Left renal pelvis (tissue), 4 donors: ENCODE measurements at places on chromosomes 4 and X.

GRCh38 chr4:134727696-134728095 is 526.1 kb upstream of the PABPC4L start:
- DNase-seq = no peak

GRCh38 chr4:152640058-152640921 is 39.5 kb downstream of the TMEM154 start:
- DNase-seq = peak; percentile 17

- no peak for DNase-seq
Observed at GRCh38 chr4:182582245-182582644, 334.9 kb downstream of the DCTD start.

DNA sequence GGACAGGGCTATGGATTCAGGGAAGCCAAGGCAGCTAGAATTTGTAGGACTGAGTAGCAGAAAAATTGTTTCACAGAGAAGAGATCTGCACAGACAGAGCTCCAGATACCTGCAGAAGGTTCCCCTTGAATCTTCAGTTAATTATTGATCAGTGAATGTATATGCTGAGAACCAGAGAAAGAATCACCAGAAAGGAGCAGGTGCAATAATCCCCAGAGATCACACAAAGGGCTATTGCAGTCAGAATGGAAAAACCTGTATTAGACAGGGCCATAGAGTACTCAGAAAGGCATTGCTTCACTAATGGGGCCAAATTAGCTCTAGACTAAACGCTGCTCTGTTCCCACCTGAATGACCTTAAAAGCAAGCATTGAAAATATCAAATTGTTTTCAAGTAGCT is 35.5 kb upstream of the SMAD1 start:
- no peak for DNase-seq

DNA sequence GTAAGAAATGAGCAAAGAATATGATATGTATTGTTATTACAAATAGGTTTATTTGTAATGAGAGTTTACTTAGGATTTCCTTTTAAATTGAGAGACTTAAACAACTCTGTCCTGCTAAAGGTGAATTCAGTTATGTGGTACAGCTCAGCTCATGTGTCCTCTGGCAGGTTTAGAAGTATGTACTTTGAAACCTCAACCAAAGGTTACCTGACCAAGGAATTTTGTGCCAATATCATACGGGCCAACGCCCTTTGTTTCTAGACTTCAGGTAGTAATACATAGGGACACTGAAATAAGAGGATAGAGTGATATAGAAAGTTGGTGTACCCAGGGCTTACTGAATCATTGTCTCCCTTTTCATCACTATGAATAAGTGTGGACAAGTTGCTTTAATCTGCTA is 25.7 kb downstream of the SLAIN2 start:
- no peak for DNase-seq

DNA sequence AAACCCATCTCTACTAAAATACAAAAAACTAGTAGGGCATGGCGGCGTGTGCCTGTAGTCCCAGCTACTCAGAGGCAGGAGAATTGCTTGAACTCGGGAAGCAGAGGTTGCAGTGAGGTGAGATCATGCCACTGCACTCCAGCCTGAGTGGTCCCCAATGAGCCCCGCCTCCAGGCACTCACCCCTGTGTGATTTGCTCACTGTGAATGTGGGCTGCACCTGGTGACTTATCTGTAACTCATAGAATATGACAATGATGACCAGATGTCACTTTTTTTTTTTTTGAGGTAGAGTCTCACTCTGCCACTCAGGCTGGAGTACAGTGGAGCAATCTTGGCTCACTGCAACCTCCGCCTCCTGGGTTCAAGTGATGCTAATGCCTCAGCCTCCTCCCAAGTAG is 49.0 kb upstream of the HOPX start:
- DNase-seq = no peak

DNA sequence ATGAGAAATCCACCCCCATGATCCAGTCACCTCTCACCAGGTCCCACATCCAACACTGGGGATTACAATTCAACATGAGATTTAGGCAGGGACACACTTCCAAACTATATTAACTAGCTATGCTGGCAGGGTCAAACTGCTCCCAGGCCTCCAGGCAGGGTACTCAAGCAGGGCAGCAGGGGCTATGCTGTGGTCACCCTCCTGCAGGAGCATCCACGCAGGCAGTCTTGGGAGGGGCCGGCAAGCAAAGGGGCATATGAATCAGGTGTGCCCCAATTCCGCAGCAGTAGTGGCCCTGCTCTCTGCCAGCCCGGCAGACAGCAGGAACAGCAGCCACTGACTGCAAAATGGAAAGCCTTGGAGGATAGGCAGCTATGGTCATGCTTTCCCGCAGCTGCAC is 74.6 kb upstream of the PRDX4 start:
- no peak for DNase-seq

- DNase-seq = no peak
Observed at GRCh38 chrX:37800717-37801116, 20.9 kb downstream of the CYBB start.

DNA sequence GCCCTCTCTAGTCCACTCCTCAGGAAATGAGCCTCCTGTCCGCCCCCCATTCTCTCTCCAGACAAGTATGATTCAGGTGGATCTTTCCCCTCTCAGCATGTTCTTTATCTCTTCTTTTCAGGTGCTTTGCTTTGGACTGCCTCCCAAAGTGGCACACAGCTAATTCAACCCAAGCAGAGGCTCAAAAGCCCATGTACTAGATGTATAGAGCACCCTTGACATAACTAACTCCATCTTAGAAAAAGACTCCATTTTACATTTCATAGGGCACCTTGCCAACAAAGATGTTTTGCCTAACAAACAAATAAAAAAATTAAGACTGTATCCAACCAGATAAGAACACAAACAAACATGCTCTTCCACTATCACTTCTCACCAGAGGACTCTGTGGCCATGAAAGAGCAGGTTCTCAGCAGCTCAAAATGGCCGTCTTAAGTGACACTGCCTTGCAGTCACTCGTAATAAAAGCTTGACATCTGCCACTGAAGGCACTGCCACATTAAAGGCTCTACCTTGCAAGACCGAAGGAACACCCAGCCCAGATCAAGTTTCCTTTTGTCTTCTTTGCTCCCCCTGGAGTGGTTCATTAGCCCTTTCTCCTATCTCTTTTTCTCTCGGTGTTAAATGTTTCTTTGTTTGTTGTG is 84.9 kb upstream of the TAB3 start:
- DNase-seq = no peak

GRCh38 chr4:61400439-61401038 is 200.4 kb downstream of the ADGRL3 start:
- DNase-seq = no peak

GRCh38 chr4:150578745-150579501 is 3.0 kb upstream of the MAB21L2 start:
- DNase-seq = no peak

GRCh38 chr4:54016504-54016903 is 47.9 kb downstream of the CHIC2 start:
- DNase-seq = no peak

DNA sequence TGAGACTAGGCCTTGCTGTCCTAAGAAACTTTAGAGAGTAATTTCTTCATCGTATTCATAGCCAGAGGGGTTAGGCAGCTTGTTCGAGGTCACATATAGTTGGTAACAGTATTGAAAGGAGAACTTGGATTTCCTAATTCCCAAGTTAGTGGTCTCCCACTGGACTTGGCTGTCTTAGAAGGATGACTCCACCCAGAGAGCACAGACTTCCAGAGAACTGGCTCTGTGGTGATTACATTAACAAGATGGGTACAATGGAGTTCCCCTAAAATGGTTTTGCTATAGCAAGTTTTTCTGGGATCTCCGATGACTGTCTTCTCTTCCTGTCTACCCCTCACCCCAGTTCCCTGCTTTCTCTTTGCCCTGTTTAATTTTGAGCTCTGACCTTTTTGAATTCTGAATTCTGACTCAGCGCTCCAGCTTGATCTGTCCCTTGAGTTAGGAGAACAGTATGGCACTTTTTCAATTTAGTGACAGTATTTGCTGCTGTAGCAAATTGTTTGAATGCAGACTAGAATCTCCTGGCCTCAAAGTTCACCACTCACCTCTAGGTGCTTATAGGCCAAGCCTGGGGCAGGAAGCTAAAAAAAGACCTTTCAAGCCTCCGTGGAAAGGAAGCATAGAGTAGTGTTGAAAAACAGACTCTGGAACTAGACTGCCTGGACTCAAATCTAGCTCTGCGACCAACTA is 6.9 kb downstream of the MSN start:
- no peak for DNase-seq

DNA sequence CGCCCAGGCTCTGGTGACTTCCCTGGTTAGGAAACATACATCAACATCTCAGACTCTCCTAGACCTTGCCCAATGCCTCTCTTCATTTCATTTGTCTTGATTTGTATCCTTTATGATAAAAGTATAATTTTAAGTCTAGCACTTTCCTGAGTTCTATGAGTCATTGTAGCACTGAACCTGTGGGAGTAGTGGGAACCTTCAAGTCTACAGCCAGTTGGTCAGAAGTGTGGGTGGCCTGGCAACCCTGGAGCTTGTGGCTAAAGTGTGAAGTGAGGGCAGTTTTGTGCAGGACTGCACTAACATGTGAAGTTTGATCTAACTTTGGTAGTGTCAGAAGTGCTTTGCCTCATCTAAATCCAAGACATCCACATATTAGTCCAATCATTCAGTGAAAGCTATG is 259.3 kb upstream of the IGFBP7 start:
- DNase-seq = no peak

DNA sequence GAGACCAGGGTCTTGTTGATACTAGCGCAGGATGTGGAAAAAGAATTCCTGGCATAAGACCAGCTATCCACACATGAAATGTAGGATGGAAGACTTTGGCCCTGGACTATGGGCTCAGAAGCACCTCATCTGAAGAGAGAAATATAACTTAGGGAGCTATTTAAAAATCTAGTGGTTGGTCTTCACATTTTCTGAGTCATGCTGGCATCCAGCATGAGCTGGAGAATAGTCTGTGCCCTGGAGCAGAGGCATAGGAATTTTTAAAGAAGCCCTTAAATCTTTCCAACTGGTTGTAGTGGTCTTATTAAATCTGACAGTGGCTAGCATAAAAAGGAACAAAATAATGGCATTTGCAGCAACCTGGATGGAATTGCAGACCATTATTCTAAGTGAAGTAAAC is 86.3 kb downstream of the SMARCA5 start:
- DNase-seq = no peak

GRCh38 chr4:158208963-158209640 is 1.2 kb upstream of the TMEM144 start:
- DNase-seq = no peak

DNA sequence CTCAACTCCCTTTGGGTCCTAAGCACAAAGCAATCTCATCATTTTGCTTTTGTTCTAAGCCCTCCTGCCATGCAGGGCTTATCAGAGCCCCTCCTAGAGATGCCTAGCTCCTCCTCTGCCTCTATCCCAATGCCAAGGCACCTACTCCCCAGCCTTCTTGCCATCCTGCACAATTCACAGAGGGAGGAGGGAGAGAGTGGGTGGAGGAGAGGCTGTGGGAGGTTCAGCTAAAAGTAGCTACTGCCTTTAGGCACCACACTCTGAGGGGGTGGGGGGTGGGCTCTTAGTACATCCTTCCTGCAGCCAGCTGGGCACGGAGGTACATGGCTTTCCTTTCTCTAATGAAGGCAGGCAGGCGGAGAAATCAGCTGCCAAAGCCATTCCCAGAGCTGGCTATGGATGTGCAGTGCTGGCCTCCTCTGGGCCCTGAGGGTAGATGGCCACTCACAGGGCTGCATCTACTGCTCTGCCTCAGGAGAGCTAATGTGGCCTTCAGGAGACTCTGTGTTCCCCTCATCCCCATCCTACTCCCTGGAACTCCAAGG is 40.1 kb downstream of the ARHGEF9 start:
- no peak for DNase-seq

GRCh38 chrX:22310779-22311178 is 38.1 kb downstream of the CBLL2 start:
- DNase-seq = no peak

- no peak for DNase-seq
Observed at GRCh38 chrX:63658920-63659319, 126.1 kb downstream of the ARHGEF9 start.

- no peak for DNase-seq
Observed at GRCh38 chr4:74230902-74231499, 73.1 kb downstream of the MTHFD2L start.

DNA sequence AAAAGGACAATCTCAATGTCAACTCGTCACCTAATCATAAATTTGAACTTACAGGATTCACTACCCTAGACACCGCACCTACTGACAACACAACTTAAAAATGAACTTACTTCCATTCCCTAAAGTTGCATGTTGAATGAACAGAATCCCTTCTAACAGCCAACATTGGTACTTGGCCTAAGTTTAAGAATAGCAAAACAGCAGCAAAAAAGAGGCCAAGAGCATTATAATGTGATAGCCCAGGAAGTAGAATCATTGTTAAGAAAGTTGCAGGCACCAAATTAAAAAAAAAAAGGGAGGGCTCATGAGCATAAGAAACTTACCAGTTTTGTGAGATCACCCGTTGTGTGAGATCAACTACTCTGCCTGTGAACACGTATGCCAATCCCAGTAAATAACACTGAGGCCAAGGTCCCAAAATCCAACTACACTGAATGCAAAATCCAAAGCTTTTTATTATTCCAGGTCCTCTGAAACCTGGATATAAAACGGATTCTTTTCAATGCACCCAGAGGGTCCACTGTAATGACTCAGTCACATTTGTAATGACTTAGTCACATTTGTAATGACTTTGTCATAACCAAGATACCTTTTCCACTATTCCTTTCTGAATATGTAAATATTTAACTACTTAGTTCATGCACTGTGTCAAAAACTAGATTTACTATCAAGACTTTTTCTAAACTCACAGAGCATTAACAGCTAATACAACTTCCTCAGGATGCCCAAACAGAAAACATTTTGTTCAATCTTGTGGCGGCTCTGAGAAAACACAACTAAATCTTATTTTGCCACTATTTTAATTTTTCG is 6.8 kb downstream of the HNRNPDL start:
- no peak for DNase-seq

DNA sequence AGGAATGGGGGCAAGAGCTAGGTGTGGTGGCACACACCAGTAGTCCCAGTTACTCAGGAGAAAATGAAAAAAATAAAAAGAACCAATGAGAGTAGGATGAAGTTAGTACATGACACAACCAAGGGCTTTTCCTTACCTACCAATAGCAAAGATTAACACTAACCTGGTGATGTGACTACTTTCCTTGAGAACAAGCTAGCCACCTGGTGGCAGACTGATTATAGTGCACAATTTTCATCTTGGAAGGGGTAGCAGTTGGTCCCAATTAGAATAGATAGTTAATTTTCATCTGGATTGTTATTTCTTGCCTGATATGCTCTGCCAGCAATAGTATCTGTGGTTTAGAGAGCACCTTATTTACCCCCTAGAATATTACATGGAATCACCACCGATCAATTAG is 1216.8 kb upstream of the PABPC4L start:
- DNase-seq = no peak

GRCh38 chr4:74437866-74438265 is 7.1 kb upstream of the AREG start:
- DNase-seq = no peak

GRCh38 chr4:14835288-14835687 is 167.0 kb upstream of the CPEB2 start:
- DNase-seq = no peak

DNA sequence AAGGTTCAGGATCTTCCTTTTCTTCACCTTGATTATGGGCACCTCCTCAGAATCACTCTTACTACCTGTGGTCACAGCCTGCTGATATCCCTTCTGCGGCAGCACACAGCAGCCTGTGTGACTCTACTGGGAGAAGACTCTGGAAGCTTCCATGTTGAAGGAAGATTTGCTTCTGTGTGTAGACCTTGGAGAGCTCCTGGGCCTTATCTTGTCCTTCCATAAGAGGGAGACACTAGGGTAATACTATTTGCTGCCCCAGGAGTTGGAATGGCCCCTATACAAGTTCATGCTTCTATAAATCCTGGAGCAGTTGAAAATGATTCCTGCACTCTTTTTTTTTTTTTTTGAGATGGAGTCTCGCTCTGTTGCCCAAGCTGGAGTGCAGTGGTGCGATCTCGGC is 10.2 kb upstream of the SUPT20HL1 start:
- DNase-seq = no peak
